Transverse colon (tissue), 4 donors: ENCODE measurements at places on chromosomes 16 and 17. TPM values are rescaled to one million over a fixed set of nuclear protein-coding genes. Genes with fewer than 3 reads are reported as not detected.

GRCh38 chr16:10871157-10871991 is 5.6 kb upstream of the CIITA start:
- peak; percentile 86 for DNase-seq

DNA sequence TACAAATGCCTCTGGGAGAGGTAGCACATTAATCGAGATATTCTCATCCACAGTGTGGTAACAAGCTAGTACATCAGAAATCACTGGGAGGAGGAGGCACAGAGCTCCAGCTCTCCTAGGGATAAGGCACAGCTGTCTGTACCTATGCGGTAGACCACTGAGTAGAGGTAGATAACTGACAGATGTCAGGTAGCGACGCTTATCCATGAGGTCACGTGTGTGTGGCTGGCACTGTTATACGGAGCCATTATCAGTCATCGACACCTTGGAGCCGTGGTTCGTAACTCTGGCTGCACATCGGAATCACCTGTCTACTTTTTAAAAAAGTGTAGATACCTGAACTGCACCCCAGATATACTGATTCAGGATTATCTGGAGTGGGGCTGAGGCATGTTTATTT is 102.4 kb downstream of the SNX11 start:
- no peak for DNase-seq

Gene NPTX1
- total RNA-seq: 6.6 TPM

Gene INO80E
- 65.6 TPM for total RNA-seq

Gene PLXDC1
- total RNA-seq: 1.6 TPM

DNA sequence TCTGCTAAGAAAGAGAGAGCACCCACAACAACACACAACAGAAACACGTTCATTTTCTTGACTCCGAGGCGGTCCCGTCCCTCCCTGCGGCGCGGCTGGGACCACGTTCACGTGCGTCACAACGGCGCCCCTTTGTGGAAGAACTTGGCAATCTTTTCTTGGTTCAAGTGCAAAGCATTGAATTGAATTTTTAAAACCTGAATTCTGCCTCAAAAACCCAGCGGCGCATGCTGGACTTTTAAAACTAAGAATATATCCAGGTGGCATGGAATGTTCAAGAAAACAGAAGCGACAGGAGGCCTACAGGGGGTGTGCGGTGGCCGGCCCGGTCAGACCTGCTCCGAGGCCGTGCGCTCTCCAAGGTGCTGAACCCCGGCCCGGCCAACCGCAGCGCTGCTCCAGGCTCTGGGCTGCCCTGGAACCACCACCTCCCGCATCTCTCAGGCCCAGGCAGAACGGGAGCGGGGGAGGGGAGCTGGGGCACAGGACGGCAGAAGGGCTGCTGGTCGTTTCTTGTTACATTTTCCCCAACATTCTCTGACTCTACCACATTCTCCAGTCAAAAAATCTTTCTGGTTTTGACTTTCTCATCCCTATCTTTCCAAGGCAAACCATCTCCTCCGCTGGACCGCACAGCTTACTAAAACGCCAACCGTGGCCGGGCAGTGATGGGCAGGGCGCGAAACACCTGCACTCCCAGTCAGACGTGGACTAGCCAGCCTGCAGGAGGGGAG is 3.4 kb upstream of the HEXD start:
- peak; percentile 73 for DNase-seq

DNA sequence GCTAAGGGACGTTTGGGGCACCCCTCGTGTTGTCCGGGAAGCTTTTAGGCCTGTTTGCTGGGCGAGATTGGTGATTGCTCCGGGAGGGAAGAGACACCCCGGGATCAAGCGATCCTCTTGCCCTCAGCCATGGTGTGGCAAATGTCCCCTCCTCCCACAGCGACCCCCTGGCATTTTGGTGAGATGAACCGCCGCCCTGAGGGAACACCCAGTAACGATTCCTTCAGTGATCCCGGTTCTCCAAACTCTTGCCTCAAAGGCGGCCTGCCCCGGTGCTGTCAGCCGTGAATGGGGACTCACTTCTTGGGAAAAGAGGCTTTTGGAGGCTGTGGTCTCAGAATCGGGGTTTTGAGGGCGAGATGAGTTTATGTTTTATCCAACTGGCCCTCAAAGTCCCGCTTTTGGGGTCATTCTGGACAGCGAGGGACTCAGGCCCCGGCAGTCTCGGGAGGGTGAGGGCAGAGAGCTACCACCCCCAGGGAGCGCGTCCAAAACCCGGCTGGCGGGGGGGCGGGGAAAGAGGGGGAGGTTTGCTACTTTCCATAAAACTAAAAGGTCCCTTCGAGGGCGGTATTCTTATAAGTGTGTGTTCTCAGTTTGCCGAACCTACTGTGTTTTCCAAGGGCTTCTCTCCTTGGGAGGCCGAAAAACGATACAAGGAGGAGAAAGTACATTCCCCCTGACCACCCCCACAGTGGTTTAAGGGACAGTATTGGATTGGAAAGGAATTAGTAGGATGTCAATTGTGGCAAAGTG is 232.7 kb downstream of the MRTFB start:
- DNase-seq: peak; percentile 27

Gene SCIMP
- 0.82 TPM for total RNA-seq

GRCh38 chr17:42655528-42655927 is 3.6 kb upstream of the TUBG2 start:
- no peak for DNase-seq

DNA sequence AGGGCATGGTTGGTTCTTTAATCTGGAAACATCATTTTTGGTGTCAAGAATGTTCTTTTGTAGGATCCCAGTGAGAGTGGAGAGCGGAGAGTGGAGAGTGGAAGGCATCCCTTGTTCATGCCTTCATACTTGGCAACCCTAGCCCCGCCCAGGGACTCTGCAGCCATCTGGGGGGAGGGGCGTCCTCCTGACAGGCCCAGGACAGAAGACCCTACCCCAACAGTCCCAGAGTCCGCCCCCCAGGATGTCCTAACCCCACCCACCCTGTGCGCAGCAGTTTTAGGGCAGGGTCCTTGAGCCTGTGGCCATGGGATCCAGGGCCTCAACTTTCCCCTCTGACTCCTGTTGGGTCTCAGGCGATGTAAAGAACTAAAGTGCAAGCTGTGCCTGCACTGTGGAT is 4.5 kb downstream of the SLC26A11 start:
- no peak for DNase-seq

Gene EME1
- not detected for total RNA-seq

Gene STX4
- total RNA-seq: 101 TPM

DNA sequence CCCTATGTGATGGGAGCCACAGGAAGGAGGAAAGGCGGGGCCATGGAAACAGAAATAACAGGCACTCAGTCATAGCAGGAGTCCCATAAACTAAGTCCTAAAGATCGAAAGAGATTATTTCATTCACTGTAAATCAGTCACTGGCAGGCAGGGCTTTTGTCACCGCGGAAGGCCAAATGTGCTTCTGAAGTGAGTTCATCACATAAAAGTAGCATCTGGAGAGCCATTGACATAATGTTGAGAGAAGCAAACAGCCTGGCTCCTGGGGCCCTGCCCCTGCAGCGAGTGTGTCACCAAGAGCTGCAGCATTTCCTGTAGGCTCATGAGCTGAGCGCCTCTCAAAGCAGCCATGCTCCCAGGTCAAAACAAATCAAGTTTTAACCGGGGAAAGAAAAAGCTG is 476.2 kb downstream of the HAPSTR1 start:
- no peak for DNase-seq

Gene PLK1
- 4.3 TPM for total RNA-seq

- DNase-seq: no peak
Observed at GRCh38 chr16:84245956-84246678, 6.3 kb upstream of the KCNG4 start.

Gene CES1
- total RNA-seq: 14.3 TPM

GRCh38 chr17:28717578-28718332 is at the start of gene RAB34:
Gene RAB34, minus strand, starts transcription at chr17:28717868. Its CDS starts 602 bp downstream, at chr17:28717266.
- DNase-seq: peak; percentile 56

DNA sequence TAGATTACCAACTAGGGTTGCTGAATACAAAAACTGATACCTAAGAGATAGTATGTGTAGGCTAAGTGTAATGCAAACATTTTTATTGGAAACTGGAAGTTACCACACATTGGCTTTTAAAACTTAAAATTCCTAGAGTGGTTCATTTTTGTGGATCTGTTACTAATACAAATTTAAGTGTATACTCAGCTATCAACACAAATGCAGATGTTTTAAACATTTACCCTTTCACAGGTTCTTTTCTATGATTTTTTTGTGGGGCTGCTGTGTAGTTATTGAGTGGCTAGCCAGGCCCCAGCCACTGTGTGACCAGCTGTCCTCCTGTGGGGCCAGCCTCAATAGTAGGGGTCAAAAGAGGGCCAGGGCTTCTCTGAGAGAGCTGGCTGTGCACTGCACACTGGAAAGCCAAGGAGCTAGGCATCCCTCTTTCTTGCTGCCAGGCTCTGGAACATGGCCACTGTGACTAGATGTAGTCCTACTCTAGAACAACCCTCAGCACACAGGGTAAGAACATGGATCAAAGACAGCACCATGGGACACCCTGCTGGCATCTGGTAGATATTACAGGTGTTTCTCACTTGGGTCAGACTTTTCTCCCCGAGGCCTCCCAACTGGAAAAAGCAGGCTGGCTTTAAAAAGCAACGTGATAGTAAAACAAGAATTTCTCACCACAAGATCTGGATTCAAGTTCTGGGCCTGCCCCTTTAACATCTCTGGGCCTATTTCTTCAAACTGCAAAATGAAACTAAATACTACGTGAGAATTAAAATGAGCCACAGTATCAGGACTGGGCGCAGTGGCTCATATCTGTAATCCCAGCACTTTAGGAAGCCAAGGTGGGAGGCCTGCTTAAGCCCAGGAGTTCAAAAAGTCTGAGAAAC is 7.3 kb upstream of the VEZF1 start:
- DNase-seq: peak; percentile 66

DNA sequence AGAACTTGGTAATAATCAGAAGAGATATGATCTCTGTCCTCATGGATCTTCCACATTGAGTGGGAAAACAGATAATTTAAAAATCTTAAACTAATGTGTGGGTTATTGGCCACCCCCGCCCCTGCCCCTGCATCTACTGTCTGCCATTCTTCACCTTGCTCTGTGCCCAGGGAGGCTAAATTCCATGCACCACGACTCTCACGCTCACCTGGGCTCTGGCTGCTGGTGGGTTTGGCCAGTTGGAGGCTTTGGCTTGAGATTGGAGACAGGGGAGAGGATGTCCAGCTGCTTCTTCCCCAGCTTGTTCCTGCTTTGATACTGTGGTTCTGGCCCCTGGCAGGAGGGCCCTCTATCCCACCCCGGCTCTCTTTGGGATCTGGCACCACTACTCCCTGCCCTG is 127.9 kb downstream of the IRX5 start:
- no peak for DNase-seq

GRCh38 chr16:4194661-4195060 is 47.2 kb downstream of the SRL start:
- no peak for DNase-seq

GRCh38 chr17:78316867-78317789 is 42.7 kb downstream of the SOCS3 start:
- peak; percentile 84 for DNase-seq

Gene PYDC1
- not detected for total RNA-seq

Gene SOST
- total RNA-seq: not detected

- DNase-seq: peak; percentile 19
Observed at GRCh38 chr17:35577830-35578196, 558 bp downstream of the PEX12 start.

- no peak for DNase-seq
Observed at GRCh38 chr16:29708917-29709600, 30.1 kb downstream of the QPRT start.

Gene SLC35G3
- total RNA-seq: not detected

GRCh38 chr17:27181935-27182334 is 112.0 kb upstream of the WSB1 start:
- DNase-seq: no peak

Gene NHERF2
- 3.7 TPM for total RNA-seq

DNA sequence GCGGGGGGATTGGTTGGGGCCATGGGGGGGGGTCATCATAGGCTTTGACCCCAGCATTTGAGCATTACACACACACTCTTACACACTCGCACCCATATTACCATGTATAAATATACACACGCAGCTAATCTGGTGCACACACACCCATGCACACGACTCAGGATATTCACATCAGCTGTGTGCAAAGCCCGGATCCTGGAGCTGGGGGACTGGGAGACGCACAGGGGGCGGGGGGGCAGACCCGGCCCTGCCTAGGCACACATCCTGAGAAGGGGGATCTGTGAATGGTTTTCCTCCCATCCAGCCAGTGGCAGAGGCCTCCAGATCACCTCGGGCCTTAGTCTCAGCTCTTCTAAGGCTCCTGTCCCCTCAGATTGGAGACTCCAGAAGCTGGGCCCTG is 5.6 kb downstream of the ASGR2 start:
- no peak for DNase-seq

GRCh38 chr16:11603331-11603750 is 16.6 kb upstream of the LITAF start:
- DNase-seq: no peak

DNA sequence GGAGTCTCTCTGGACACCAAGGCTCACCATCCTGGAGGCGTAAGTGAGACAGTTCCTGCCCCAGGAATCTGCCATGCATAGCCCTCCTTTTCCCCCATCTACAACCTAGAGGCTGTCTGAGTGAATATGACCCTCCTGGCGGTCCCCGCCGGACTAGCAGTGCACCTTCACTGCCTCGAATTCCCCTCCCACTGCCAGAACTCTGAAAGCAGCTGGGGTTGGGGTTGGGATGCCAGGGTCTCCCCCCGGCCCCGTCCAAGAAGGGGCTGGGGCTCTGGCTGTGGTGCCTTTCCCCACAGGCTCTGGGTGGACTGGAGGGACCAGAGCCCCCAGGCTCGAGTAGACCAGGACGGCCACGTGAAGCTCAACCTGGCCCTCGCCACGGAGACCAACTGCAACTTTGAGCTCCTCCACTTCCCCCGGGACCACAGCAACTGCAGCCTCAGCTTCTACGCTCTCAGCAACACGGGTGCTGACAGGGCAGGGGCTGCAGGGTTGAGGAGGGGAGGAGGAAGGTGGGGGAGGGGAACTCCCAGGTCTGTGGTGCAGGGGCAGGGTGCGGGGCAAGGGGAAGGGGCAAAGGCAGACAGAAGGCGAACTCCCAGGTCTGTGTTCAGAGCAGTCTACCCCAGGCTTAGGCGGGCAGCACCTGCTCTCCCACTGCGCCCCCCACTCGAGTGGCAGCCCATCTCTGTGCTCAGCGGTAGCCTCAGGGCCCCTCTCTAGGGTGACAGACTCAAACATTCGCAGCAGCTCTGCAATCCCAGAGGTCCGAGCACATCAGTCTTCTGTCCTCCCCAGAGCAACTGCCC is 1.2 kb downstream of the ZACN start:
- DNase-seq: no peak

Gene MAP2K6
- 50.7 TPM for total RNA-seq
